Stimulated activated CD8-positive, alpha-beta memory T cell treated with anti-CD3 and anti-CD28 coated beads, Interleukin-7, amount 100 ng/mL, for 24 hours (primary cell): ENCODE measurements at places on chromosomes 4 and X.

DNA sequence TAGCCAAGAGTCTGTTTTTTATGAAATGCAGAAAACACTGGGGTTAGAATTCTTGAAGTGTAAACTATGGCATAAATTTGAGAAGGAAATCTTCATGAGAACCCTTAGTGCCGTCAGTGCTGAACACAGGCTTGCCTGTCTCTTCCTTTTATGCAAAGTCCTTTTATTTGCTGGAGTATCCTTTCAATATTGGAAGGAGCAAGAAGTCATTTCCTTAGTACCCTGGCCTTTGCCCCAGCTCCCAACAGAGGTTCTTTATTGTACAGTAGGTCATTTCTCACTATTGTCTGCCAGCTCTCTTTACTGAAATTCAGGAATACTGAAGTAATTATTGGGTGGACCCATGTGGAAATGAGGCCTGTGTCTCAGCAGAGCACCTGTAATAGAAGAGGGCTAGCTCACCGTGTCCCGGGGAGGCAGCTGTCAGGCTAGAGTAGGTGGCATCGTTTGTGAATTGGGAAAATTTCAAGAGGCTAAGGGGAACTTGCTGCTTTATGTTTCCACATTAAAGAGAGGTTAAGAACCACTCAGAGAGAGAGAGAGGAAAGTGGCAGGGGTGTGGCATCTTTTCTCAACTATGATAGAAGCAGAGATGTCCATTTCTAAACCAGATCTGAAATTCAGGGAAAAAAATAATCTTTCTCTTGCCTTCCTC, 8.7 kb downstream of the FHDC1 start:
- DNase-seq, result no peak

DNA sequence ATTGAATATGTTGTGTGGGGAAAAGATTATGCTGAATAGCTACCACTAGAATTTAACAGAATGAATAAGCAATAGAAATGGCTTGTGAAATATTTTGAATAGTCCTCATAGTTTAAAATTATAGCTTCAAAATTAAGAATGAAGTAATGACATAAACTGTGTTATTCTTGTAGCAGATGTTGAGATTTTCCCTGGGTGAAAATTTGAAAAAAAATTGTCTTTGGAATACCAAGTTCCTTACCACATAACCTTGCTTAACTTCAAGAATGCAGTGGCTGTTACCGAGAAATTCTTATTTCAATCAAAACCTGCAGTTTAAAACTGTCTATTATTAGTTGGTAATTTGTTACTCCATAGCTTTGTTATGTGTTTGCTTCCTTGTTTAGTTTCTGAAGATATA, 1268.6 kb downstream of the RAPGEF2 start:
- DNase-seq, result no peak

- no peak for DNase-seq
Measured at GRCh38 chrX:155086202-155086840, 15.0 kb downstream of the BRCC3 start.

DNA sequence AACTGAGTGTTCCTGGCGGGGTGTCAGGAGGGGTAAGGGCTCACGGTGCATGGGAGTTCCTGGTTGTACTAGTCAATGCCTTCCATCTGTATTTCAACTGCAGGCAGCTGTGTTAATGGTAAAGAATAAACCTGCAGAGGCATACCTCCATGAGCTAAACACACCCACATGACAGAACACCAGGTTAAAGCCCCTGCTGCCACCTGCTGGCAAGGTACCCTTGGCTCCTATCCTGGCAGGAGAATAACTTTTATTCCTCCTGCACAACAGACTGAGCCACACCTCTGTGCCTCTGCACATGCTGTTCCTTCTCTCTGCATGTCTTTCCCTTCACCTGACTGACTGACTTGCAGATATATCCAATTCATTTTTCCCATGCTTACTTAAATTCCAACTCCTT, 11.1 kb downstream of the ITIH6 start:
- no peak for DNase-seq

- DNase-seq, result no peak
Measured at GRCh38 chr4:176189891-176190795, 5.2 kb downstream of the SPATA4 start.

DNA sequence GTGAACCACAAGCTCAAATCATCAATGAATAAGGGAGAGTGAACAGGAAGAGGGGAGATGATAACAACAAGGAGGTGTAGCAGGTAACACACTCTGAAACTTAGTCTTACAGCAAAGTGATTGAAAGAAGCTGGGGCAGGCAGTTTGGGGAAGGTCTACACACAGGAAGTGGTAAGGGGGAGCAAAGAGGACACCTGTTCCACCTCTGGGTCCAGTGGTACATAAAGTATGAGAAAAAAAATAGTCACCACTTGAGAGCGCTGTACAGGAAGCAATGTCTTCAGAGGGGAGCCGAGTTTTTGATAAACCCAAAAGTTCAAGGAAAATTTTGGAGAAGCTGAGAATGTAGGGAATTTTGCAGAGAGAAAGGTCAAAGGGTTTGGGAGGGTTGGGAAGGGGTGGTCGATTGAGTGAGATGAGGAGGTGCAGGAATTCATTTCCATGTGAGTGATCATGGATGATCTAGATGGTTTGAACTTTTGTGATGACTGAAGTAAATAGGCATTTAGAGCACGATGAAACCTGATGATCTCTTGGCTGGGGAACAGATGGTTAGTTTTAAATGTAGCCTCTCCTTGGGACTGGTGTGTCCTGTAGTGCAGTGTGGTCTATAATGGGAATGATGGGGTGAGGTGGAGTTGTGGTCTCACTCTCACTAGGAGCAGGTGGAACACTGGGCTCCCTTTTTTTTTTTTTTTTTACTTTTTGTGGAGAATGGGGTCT, 142.0 kb downstream of the RBMX2 start:
- DNase-seq, result no peak

- no peak for DNase-seq
Measured at GRCh38 chrX:446245-446644, 59.5 kb upstream of the PPP2R3B start.

GRCh38 chr4:60745800-60746571, 454.1 kb upstream of the ADGRL3 start:
- no peak for DNase-seq

DNA sequence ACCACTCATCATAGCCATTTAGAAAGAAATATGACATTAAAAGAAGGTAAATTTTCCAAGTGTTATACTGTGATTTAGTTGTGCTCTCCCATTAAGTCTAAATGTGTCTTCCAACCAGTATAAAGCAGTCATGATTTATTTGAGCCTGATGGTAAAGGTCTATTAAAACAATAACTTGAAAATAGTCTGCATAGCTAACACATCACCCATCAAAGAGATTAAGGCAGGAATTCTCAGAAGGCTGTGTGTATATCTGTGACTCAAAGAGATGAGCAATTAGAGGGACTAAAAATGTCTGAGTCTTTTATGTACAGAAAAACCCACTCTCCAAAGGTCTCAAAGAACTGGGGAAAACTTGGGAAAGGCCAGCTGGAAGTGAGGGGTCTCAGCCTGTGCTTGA, 70.3 kb upstream of the IQCM start:
- DNase-seq, result no peak

DNA sequence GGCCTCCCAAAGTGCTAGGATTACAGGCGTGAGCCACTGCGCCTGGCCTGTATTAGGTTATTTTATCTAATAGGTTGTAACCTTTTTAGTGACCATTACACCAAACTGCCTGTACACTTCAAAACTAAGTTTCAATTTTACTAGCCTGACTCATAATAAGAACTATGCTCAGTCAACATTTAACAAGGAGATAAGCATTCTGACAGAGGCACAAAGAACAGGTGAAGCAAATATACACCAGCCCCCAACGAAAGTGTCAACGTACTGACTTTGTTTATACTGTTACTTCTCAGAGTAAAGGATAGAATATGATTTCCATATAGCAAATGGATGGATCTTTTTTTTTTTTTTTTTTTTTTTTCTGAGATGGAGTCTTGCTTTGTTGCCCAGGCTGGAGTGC, 62.8 kb downstream of the SHISA3 start:
- DNase-seq, result no peak

- no peak for DNase-seq
Measured at GRCh38 chr4:99917575-99917974, 23.3 kb upstream of the LAMTOR3 start.

DNA sequence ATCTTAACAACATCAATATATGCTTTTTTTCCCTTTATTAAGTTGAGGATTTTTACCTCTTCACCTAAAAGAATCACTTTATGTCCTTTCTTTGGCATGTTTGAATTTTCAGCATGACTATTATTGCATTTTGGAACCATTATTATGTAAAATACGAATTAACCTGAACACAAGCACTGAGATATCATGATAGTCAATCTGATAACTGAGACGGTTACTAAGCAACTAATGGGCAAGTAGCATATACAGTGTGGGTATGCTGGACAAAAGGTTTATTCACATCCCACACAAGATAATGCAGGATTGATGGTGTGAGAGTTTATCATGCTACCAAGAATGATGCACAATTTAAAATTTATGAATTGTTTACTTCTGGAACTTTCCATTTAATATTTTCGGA, 24.6 kb upstream of the GLRA3 start:
- no peak for DNase-seq

DNA sequence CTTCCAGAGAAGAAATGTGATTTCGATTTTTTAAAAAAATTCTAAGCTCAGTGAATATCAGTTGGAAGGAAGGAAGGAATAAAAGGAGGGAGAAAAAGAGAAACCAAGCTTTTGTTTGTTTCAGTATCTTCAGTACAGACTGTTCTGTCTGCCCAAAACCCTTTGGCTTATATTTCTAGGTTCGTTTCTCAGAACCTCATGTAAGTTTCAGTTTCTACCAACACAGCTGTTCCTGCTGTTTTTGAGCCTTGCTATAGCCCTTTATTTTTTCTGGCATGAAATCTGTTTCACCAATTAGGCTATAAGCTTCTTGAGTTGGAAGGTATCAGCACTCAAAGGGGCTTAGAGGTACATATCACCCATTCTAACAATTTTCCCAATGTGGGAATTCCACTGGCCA, 157.9 kb downstream of the GBA3 start:
- no peak for DNase-seq
